ENCODE measurements at places on chromosomes 1 and 21.

DNA sequence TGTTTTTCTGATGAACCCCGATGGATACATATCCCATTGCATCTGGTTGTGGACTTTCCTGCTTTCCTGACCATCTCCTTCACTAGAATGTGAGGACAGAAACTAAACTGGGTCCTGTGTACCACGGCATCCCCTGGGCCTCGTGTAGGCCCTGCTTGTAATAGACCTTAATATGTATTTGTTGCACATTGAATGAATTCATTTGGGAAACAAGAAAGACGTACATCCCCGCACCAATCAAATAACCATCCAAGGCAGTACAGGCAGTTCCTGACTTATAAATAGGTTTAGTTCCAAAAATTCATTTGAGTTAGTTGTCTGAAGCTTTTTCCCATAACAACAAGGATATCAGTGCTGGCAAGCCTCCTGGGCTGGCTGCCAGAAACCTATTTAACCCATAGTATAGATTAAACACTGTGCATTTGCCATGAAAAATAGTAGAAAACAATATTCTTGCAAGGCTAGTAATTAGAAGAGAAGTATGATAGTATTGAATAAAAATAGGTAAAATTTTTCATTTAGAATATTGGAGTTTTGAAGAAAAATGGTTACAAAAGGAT lies 81.8 kb upstream of the CD34 start:
- no peak for DNase-seq

- no peak for DNase-seq
Measured at GRCh38 chr1:94697839-94698238, 122.3 kb upstream of the SLC44A3 start.

GRCh38 chr1:205287767-205288559 lies 33.6 kb downstream of the NUAK2 start:
- no peak for DNase-seq

- no peak for DNase-seq
Measured at GRCh38 chr1:118325550-118326225, 140.7 kb upstream of the SPAG17 start.

- DNase-seq: no peak
Measured at GRCh38 chr1:9437961-9438430, 101.3 kb upstream of the SLC25A33 start.

- DNase-seq: no peak
Measured at GRCh38 chr1:109204484-109204883, 9.2 kb upstream of the SARS1 start.

- no peak for DNase-seq
Measured at GRCh38 chr1:77282187-77282865, 507 bp downstream of the AK5 start.

- no peak for DNase-seq
Measured at GRCh38 chr1:57079454-57080157, 113.8 kb upstream of the C8B start.

GRCh38 chr1:171868217-171868803 lies 27.0 kb downstream of the DNM3 start:
- no peak for DNase-seq

GRCh38 chr1:161885003-161885402 lies 118.9 kb downstream of the ATF6 start:
- no peak for DNase-seq

- DNase-seq: no peak
Measured at GRCh38 chr1:4733446-4734177, 79.2 kb downstream of the AJAP1 start.

GRCh38 chr1:218476385-218476784 lies 131.2 kb downstream of the TGFB2 start:
- DNase-seq: no peak

GRCh38 chr21:26115899-26116298 lies 54.7 kb downstream of the APP start:
- DNase-seq: no peak

DNA sequence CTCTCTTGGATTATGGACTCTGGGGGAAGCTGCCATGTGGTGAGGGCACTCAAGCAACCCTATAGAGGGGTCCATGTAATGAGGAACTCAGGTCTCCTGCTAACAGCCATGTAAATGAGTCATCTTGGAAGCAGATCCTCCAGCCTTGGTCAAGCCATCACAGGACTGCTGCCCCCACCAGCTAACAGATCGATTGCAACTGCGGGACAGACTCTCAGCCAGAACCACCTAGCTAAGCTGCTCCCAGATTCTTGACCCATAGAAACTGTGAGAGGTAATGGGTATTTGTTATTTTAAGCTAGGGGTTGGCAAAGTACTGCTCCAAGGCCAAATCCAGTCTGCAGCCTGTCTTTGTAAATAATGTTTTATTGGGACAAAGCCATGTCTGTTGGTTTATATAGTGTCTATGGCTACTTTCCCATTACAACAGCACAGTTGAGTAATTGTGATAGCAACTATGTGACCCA lies 27.6 kb upstream of the MAP3K7CL start:
- DNase-seq: no peak

- no peak for DNase-seq
Measured at GRCh38 chr1:56190806-56191365, 388.5 kb downstream of the PLPP3 start.

- DNase-seq: no peak
Measured at GRCh38 chr1:45543581-45544417, 6.8 kb upstream of the AKR1A1 start.

Measured in NCI-H187 (cell line).